ENCODE measurements at places on chromosomes 16 and 17. TPM values are rescaled to one million over a fixed set of nuclear protein-coding genes. Genes with fewer than 3 reads are reported as not detected.

The CCL8 gene
- total RNA-seq: 2.1 TPM

The MIF4GD gene
- total RNA-seq: 15.5 TPM

The DPEP3 gene
- total RNA-seq: 0.16 TPM

The PTRH2 gene
- 29.1 TPM for total RNA-seq

The EFNB3 gene
- total RNA-seq: 0.58 TPM

The CDRT15L2 gene
- not detected for total RNA-seq

The NPIPB6 gene
- 4.7 TPM for total RNA-seq

The FBXL16 gene
- not detected for total RNA-seq

The PRR15L gene
- total RNA-seq: not detected

The KRT33A gene
- not detected for total RNA-seq

The ASB16 gene
- not detected for total RNA-seq

The FGF11 gene
- 2.4 TPM for total RNA-seq

The TSNAXIP1 gene
- 1.1 TPM for total RNA-seq

The YPEL2 gene
- 35.5 TPM for total RNA-seq

The CDH13 gene
- total RNA-seq: 18.3 TPM

The KRT39 gene
- not detected for total RNA-seq

The RNU2-1 gene
- 7,388 TPM for total RNA-seq

The BAIAP3 gene
- 1.3 TPM for total RNA-seq

The KRTAP17-1 gene
- total RNA-seq: not detected

The FOXL1 gene
- 0.26 TPM for total RNA-seq

The BCAR1 gene
- total RNA-seq: 86.5 TPM

The NEUROD2 gene
- total RNA-seq: not detected

The TPSG1 gene
- not detected for total RNA-seq

The EME1 gene
- total RNA-seq: not detected

The MTMR4 gene
- 38.1 TPM for total RNA-seq

The KRTAP9-8 gene
- total RNA-seq: not detected

The SYNGR3 gene
- not detected for total RNA-seq

The PPY gene
- not detected for total RNA-seq

The DLX3 gene
- 0.48 TPM for total RNA-seq

The ZFHX3 gene
- 28.8 TPM for total RNA-seq

The ABCA10 gene
- total RNA-seq: 17.8 TPM

The NETO2 gene
- 5.3 TPM for total RNA-seq

The PLD2 gene
- 22.8 TPM for total RNA-seq

The CIBAR2 gene
- not detected for total RNA-seq

The KCNH6 gene
- total RNA-seq: not detected

The CTRB1 gene
- total RNA-seq: 4.8 TPM

The DNAH3 gene
- 0.10 TPM for total RNA-seq

The CDK3 gene
- total RNA-seq: 4.3 TPM

The CCL14 gene
- 61.1 TPM for total RNA-seq

The CA7 gene
- total RNA-seq: not detected

The LRRC36 gene
- 0.22 TPM for total RNA-seq

The PRKCB gene
- 11.0 TPM for total RNA-seq

Measured in mesenteric fat pad (tissue), 1 donor.